ENCODE measurements at places on chromosomes 16 and 17.
A peak's percentile ranks its signal among the peaks of the same experiment; 100 is the strongest.

- no peak for DNase-seq
These were observed 79.9 kb downstream of the TOX3 start for GRCh38 chr16:52466994-52467393.

- DNase-seq, result no peak
These were observed 9.7 kb upstream of the RNPS1 start for GRCh38 chr16:2277466-2278271.

GRCh38 chr16:56479469-56479868 is 28.1 kb downstream of the OGFOD1 start:
- no peak for DNase-seq

DNA sequence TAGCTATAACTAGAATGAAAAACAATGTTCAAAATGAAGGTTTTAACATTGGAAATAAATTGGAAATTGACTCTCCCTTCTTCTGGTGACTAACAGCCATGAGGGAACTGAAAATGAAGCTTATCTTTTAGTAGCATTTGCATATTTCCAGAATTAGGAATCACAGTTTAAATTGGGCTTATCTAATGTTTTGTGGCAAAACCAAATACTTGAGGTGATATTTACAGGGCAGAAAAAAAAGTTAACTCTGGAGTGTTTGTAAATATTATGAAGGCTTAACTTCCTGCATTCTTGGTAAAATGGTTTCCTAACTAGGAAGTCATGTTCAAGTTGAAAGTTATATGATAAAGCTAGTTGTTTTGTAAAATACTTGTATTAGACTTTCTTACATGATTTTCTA is 96.4 kb upstream of the SOX9 start:
- no peak for DNase-seq

DNA sequence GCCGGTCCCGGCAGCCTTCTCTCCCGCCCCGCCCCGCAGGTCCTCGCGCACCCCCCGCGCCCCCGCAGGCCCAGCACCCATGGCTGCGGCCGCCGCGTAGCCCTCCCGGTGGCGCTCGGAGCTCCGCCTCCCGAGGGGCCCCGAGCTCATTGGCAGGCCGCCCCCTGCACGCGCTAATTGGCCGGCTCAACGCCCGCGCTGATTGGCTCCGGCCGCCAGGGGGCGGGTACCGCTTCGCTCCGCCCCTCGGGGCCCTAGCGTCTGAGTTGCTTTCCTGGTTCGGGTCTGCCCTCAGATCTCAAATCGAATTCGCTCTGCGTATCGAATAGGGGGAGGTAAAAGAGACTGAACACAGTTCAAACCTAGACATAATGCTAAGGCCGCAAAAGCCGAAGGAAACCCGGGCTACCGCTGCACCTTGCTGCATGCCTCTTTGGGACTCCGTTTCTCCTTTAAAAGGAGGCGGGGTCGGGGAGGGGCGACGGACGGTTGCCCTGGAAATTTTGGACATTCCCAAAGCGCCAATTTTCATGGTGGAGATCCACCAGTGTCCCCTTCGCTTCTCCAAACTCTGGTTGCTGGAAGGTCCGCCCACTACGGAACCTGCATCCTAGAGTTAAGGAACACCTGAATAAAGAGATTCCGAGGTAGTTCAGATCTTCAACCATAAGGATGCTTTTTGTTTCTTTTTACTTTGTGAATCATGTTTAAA is at the start of gene DEXI:
Gene DEXI (minus strand): TSS at position 117 of the 712 bp plus-strand sequence. CDS start 463 bp downstream, outside the sequence.
- peak; percentile 96 for DNase-seq

Data from pancreas (tissue), 10 donors.